ENCODE measurements at places on chromosomes 1 and 21.

GRCh38 chr1:24558902-24559791, 3.3 kb downstream of the NCMAP start:
- no peak overlapping the region for H3K4me3 ChIP-seq
- H3K27ac ChIP-seq, result no peak overlapping the region
- peak; percentile 47 for DNase-seq
- no peaks in the 10 kb centered on the region for H3K36me3 ChIP-seq
- peaks cover 33% of the 10 kb centered on the region for H3K27me3 ChIP-seq
- no peaks in the 10 kb centered on the region for H3K4me1 ChIP-seq

GRCh38 chr1:4561205-4561604, 93.2 kb upstream of the AJAP1 start:
- no peaks in the 10 kb centered on the region for H3K36me3 ChIP-seq
- DNase-seq, result no peak
- no peak overlapping the region for H3K27ac ChIP-seq

GRCh38 chr1:234553240-234554188, 56.5 kb downstream of the IRF2BP2 start:
- peak overlapping the region; percentile 62 for H3K27ac ChIP-seq
- no peaks in the 10 kb centered on the region for H3K36me3 ChIP-seq
- no peaks in the 10 kb centered on the region for H3K27me3 ChIP-seq
- no peak overlapping the region for H3K4me3 ChIP-seq

GRCh38 chr1:53499257-53500203, 40.3 kb downstream of the DMRTB1 start:
- H3K36me3 ChIP-seq, result no peaks in the 10 kb centered on the region
- H3K4me1 ChIP-seq, result peaks cover 6% of the 10 kb centered on the region
- no peak overlapping the region for H3K27ac ChIP-seq
- no peak for DNase-seq
- no peak overlapping the region for H3K4me3 ChIP-seq

- H3K27ac ChIP-seq, result no peak overlapping the region
- no peaks in the 10 kb centered on the region for H3K36me3 ChIP-seq
- no peaks in the 10 kb centered on the region for H3K4me1 ChIP-seq
- H3K27me3 ChIP-seq, result no peaks in the 10 kb centered on the region
- no peak overlapping the region for H3K4me3 ChIP-seq
- DNase-seq, result no peak
These were observed 52.4 kb upstream of the CCDC190 start for GRCh38 chr1:162913345-162913744.

GRCh38 chr1:168468822-168469221, 75.0 kb downstream of the XCL2 start:
- no peaks in the 10 kb centered on the region for H3K36me3 ChIP-seq
- no peak overlapping the region for H3K4me3 ChIP-seq
- no peaks in the 10 kb centered on the region for H3K27me3 ChIP-seq
- DNase-seq, result no peak

- DNase-seq, result no peak
- H3K4me3 ChIP-seq, result no peak overlapping the region
- no peak overlapping the region for H3K27ac ChIP-seq
- peaks cover 4% of the 10 kb centered on the region for H3K4me1 ChIP-seq
- H3K27me3 ChIP-seq, result no peaks in the 10 kb centered on the region
These were observed 38.7 kb downstream of the COL18A1 start for GRCh38 chr21:45443595-45444181.

DNA sequence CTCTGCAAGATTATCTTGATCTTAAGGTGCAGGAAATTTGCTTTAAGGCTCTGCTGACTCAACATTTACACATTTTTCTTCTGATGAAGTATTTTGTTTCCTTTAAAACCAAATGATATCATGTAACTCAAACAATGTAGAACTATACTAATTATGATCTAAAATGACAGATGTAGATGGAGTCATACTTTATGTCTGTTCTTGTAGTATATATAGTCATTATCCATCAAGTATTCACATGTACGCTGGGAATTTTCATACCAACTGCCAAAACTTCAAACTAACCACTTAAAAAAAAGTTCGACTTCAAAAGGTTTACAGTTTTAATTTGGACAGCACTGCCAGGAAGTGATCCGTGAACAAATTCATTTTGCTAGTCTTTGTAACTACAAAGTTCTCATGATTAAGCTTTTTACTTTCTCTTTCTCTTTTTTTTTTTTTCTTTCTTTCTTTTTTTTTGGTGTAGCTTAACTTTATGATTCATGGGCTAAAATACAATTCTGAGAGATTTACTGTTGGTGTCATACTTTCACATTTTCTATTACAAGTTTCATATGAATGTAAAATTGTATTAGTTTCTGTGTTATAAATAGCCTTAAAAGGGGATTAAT, 509.0 kb upstream of the CXADR start:
- H3K27me3 ChIP-seq, result no peaks in the 10 kb centered on the region
- H3K36me3 ChIP-seq, result no peaks in the 10 kb centered on the region
- no peaks in the 10 kb centered on the region for H3K4me1 ChIP-seq
- no peak overlapping the region for H3K4me3 ChIP-seq

DNA sequence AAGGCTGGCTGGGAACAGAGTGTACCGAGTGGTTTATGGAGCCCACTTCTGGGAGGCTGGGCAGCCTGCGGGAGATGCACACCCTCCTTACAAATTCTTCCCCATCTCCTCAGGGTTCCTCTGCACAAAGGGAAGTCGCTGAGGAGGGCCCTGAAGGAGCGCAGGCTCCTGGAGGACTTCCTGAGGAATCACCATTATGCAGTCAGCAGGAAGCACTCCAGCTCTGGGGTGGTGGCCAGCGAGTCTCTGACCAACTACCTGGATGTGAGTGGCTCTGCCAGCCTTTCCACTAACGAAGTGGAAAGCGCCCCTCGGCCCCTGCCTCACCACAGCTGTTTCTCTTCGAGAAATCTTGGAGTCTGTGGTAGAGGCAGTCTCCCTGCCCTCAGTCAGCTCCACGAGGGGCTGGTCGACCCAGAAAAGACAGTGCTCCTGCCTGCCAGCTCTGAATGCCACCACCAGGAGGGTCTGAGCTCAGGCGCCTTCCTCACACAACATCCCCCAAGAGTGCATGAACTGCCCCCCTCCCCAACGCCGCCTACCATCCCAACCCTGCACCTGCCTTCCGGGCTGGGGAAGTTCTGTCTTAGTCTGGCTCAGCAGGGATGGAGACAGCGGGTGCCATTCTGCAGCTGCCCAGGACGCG, 31.8 kb downstream of the PROK1 start:
- no peak overlapping the region for H3K27ac ChIP-seq
- H3K27me3 ChIP-seq, result peaks cover 10% of the 10 kb centered on the region
- no peaks in the 10 kb centered on the region for H3K4me1 ChIP-seq

GRCh38 chr1:9576903-9577302, 11.8 kb upstream of the TMEM201 start:
- no peaks in the 10 kb centered on the region for H3K36me3 ChIP-seq
- H3K4me3 ChIP-seq, result no peak overlapping the region
- no peak for DNase-seq
- no peaks in the 10 kb centered on the region for H3K4me1 ChIP-seq
- H3K27me3 ChIP-seq, result no peaks in the 10 kb centered on the region

GRCh38 chr21:35136586-35137219, 87.6 kb upstream of the RUNX1 start:
- peak; percentile 22 for DNase-seq
- H3K27me3 ChIP-seq, result no peaks in the 10 kb centered on the region
- H3K27ac ChIP-seq, result no peak overlapping the region
- H3K4me3 ChIP-seq, result no peak overlapping the region
- H3K4me1 ChIP-seq, result peaks cover 6% of the 10 kb centered on the region
- no peaks in the 10 kb centered on the region for H3K36me3 ChIP-seq

- no peak overlapping the region for H3K4me3 ChIP-seq
- no peak overlapping the region for H3K27ac ChIP-seq
- H3K27me3 ChIP-seq, result no peaks in the 10 kb centered on the region
- no peaks in the 10 kb centered on the region for H3K36me3 ChIP-seq
- no peak for DNase-seq
These were observed 10.4 kb upstream of the TMEM240 start for GRCh38 chr1:1550591-1551432.

DNA sequence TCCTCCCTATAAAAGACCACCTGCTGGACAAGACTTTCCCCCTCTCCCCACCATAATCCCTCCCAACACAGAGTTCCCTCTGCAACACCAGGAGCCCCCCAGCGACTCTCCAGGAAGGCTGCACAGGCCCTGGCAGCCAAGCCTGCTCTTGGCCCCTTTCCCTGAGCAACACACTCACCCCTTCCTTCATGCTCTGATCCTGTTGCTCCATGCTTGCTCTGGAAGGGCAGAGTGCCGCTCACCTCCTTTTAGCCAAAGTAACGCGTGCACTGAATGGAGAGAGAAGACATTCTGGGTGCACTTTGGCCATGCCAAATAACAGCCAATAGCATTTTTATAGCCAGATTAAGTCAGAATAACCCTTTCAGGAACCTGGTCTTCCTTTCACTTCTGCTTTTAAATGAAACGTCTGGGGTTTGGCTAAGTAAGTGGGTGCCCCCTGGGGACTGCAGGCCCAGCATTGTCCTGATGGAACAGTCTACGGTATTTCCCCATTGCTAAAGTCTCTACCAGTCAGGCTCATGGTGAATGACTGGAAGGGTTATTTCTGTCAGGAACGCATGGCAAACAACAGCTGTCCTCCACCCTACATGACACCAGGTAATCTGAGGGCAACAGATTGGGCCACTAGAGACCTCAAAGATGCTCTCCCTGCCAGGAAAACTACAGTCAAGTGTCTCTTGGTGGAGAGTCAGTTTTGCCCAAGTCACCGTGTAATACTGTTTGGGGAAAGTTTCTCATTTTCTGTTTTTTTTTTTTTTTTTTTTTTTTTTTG, at the start of gene SLC2A5:
SLC2A5 (minus strand) TSS at position 310 of the 775 bp plus-strand sequence; CDS start at position 211, 99 bp downstream.
- peaks cover 34% of the 10 kb centered on the region for H3K4me1 ChIP-seq
- peak; percentile 49 for DNase-seq
- peak within 1 kb of the TSS; percentile 76 for H3K27ac ChIP-seq

DNA sequence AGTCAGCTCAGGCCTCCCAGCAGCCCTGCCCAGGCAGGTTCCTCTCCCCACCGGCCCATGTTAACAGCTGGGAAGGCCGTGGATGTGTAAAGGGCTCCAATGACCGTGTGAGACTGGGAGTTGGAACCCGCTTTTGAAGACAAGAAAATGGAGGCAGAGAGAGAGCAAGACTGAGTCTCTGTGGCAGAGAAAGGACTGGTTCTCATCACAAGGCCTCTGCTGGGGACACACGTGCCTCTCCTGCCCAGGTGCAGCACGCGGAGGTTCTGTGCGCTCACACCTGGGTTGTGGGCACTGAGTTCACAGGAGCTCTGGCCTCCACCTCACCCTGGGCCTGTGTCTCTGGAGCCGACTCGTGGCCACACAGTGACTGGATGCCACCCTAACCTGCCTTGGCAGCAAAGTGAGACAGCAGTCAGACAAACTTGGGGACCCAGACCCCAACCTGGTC, 27.0 kb downstream of the RUNX3 start:
- H3K27ac ChIP-seq, result no peak overlapping the region
- peak; percentile 4 for DNase-seq
- H3K27me3 ChIP-seq, result no peaks in the 10 kb centered on the region
- H3K4me1 ChIP-seq, result no peaks in the 10 kb centered on the region
- no peak overlapping the region for H3K4me3 ChIP-seq

GRCh38 chr1:168907786-168908348, 178.9 kb upstream of the DPT start:
- no peaks in the 10 kb centered on the region for H3K27me3 ChIP-seq
- no peak overlapping the region for H3K27ac ChIP-seq
- H3K4me3 ChIP-seq, result no peak overlapping the region
- DNase-seq, result no peak
- H3K4me1 ChIP-seq, result no peaks in the 10 kb centered on the region
- no peaks in the 10 kb centered on the region for H3K36me3 ChIP-seq

- H3K36me3 ChIP-seq, result no peaks in the 10 kb centered on the region
- no peak for DNase-seq
- H3K27ac ChIP-seq, result no peak overlapping the region
- H3K27me3 ChIP-seq, result no peaks in the 10 kb centered on the region
- peaks cover 8% of the 10 kb centered on the region for H3K4me1 ChIP-seq
These were observed 16.9 kb upstream of the GNG12 start for GRCh38 chr1:67850151-67850551.

- H3K4me3 ChIP-seq, result no peak overlapping the region
- H3K27me3 ChIP-seq, result no peaks in the 10 kb centered on the region
- no peaks in the 10 kb centered on the region for H3K4me1 ChIP-seq
- no peaks in the 10 kb centered on the region for H3K36me3 ChIP-seq
- no peak overlapping the region for H3K27ac ChIP-seq
These were observed 38.9 kb downstream of the PATJ start for GRCh38 chr1:61781151-61781550.

GRCh38 chr21:42251654-42252324, 32.8 kb downstream of the ABCG1 start:
- DNase-seq, result no peak
- peaks cover 20% of the 10 kb centered on the region for H3K4me1 ChIP-seq
- H3K27ac ChIP-seq, result no peak overlapping the region
- H3K27me3 ChIP-seq, result no peaks in the 10 kb centered on the region

DNA sequence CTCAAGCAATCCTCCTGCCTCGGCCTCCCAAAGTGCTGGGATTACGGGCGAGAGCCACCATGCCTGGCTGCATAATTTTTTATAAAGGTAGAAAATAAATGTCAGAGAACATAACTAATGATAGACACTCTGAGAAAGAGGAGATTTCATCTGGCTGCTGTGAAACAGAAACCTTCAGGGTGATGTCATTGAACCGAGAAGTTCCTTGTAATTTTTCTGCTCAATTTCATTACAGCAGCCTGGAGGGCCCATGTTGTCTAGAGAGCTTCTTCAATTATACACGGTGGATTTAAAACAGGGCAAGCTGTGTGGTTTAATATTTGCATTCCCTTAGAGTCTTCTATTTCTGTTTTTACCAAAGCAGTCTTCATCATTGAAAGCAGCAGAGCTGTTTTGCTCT, 64.3 kb upstream of the MORC3 start:
- H3K27ac ChIP-seq, result no peak overlapping the region
- no peak for DNase-seq
- no peak overlapping the region for H3K4me3 ChIP-seq
- no peaks in the 10 kb centered on the region for H3K36me3 ChIP-seq
- peaks cover 4% of the 10 kb centered on the region for H3K4me1 ChIP-seq

- DNase-seq, result no peak
- no peaks in the 10 kb centered on the region for H3K36me3 ChIP-seq
- no peaks in the 10 kb centered on the region for H3K4me1 ChIP-seq
- no peak overlapping the region for H3K4me3 ChIP-seq
- no peak overlapping the region for H3K27ac ChIP-seq
These were observed 606.3 kb upstream of the PLXNA2 start for GRCh38 chr1:208850442-208850841.

DNA sequence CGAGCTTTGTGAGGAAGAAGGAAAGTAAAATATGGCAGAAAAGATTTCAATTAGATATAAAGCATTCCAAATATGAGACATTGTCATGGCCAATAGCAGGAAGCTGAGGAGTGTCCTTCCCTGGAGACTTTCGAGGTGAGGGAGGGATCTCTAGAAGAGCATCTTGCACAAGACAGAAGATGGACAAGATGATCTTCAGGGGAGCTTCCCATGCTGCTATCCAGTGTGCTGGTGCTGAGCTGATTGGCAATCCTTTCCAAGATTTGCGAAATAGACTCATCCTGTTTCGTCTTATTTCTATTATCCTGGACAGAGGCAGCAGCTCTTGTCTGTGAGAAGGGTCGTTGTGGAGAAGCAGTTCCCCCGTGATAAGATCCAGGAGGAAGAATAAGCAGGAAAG, 342.0 kb upstream of the CAMK1G start:
- DNase-seq, result no peak
- no peak overlapping the region for H3K27ac ChIP-seq
- H3K27me3 ChIP-seq, result no peaks in the 10 kb centered on the region
- H3K4me3 ChIP-seq, result no peak overlapping the region
- H3K36me3 ChIP-seq, result no peaks in the 10 kb centered on the region
